NCI-H2171 treated with DMSO at 0.1 percent for 48 hours (cell line): ENCODE measurements at places on chromosomes 5 and 9.

GRCh38 chr9:134643222-134643671 lies 1.6 kb downstream of the COL5A1 start:
- no peak for DNase-seq

- peak; percentile 1 for DNase-seq
Measured at GRCh38 chr9:37801287-37801850, 772 bp downstream of the DCAF10 start.

GRCh38 chr5:180648658-180649296 lies 623 bp downstream of the FLT4 start:
- DNase-seq, result no peak

- no peak for DNase-seq
Measured at GRCh38 chr9:27168496-27168895, 59.5 kb downstream of the TEK start.

- DNase-seq, result peak; percentile 85
Measured at GRCh38 chr9:132901858-132902831, 23.4 kb downstream of the SPACA9 start.

- no peak for DNase-seq
Measured at GRCh38 chr5:62608529-62609511, 30.2 kb downstream of the LRRC70 start.

GRCh38 chr5:52523701-52524100 lies 264.0 kb upstream of the ITGA1 start:
- no peak for DNase-seq

DNA sequence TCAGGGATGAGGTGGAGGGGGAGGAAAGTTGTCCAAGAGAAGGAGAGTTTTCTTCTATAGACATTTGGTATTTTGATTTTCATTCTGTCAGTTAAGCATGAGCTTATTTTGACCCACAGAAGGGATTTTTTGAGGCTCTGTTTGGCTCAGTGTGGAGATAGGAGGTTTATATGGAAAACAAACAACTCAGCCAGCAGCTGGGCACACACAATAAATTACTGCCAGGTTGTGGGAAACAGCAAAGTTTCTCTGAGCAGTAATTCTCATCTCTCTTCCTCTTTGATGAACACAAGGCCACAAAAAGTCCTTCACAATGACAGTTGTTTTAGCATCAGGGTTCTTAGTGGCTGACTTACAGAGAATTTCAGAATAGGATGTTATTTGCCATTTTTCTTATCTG lies 486.1 kb downstream of the KDM4C start:
- DNase-seq, result no peak

DNA sequence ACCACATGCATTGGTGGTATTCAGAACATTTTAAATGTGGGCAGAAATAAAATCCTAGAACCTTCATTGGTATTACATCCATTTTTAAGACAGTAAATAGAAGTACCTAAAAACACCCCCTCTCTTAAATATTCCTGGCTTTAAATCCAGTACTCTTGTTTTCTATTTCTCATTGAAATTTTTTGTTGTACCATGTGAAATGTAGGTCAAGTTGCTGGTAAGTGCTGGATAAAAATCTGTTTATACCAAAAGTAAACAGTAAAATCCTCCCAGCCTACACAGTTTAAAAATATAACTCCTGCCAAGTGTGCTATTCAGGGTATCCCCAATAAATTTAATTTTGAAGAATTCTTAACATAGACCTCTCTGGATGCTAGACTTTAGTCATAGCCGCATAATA lies 75.0 kb upstream of the FST start:
- no peak for DNase-seq

DNA sequence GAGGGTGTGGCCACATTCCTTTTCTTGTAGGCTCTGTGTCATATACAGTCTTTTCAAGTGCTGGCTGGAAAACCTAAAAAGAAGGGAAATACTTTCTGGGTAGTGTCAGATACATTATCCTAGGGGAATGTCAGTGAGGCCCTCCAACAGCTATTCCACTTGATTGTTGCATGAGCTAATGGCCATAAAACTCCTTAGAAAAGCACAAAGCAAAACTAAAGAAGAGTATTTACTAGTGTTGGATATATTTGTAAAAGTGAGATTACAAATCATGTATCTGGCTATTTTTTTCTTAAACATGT lies 829 bp downstream of the ANXA1 start:
- DNase-seq, result no peak

DNA sequence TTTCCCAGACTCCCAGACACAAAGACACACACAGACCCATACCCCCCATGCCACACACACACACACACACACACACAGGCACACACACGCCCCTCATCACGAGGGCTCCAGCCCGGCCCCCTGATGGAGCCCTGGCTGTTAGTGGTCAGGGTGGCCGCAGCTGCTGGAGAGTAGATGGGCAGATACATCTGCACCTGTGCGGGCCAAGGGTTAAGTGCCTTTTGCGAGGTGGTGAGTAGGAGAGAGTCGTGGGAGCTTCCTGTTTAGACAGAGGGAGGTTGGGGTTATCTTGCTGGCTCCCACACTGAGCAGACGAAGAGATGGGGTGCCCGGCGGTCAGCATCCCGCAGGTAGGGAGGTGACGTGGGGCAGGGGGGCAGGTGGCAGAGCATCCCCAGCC lies 8.2 kb downstream of the PRRX2 start:
- DNase-seq, result no peak

DNA sequence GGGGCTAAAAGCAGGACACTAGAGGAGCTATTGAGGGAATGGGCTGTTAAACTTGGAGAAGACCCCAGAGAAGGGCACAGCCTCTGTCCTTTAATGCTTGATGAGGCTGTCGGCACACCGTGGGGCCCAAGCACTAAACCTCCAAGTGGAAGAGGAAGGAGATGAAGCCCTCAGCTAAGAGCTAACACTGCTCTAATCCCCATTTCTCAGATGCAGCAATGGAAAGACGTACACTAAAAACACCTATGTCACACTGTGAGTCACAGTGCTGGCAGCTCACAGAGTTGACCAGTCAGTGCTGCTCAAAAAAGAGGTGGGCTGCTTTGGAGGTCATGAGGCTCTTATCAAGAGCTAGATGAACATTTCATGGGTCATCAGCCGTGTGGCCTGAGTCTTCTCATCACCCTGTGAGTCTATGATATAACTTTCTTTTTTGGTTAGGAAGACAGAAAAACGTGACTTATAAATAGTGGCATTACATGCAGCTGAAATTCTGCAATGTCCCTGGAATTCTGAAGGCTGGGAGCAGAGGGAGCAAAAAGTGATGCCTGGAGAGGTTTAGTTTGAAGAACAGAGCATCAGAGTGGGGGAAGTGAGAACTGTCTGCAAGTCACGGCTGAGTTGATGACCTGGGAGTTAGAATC lies 21.5 kb downstream of the TNFSF8 start:
- peak; percentile 15 for DNase-seq
